ENCODE measurements at places on chromosomes 6 and 20.

DNA sequence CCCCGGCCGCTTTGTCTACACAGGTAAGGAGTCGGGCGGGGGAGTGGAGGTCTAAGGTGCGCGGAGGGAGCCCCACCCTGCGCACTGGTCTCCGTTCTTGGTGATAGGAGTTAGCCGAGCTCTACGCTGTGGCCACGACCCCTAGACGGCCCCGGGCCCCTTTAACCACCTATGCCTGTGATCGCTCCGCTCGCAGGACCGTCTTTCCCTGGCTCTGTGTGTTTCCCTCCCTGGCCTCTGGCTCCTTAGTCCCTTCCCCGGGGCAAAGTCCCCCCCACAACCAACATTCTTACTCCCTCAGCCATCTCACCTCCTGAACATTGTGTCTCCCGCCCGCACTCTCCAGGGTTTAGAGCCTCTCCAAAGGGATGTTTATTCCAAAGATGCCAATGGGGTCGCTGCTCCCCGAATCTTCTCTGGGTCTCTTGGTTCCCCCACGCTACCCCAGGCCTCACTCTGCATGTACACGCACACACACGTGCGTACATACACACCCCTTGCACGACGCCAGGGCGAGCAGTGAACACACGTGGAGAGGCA, 50.4 kb downstream of the CPXM1 start:
- no peak for DNase-seq

DNA sequence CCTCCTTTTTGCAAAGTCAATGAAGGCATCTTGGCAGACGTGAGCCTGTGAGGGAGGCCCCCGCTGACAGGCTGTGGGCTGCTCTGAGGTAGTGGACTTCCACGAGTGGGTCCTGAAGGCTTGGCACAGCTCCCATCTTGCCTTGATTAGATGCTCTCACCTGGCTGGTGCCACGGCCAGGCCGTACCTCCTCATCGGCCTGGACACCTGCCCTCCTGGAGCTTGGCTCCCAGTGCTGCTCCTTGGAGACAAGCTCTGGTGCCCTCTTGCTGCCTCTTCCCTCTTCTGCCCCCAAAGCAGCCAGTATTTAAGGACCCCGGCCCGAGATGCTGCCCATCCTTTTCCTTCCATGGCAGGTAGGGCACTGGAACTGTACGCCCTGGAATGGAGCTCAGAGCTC, 93.5 kb downstream of the ERMARD start:
- no peak for DNase-seq

DNA sequence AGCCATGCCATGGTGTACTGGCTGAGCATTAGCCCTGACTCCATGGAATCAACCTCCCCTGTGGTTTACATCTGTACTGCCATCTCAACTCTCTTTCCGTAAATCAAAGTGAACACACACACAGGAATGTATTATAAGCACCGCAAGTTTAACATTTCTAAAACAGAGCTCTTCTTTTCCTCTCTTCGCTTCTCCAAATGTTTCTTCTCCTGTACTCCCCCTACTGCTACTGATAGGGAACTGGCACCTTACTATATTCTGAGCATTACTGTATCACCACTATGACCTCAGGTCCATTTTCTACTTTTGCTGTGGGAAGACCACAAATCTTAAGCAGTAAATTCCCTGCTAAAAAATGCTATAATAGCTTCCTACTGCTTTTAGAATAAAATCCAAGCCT, 101.2 kb downstream of the NUS1 start:
- no peak for DNase-seq

DNA sequence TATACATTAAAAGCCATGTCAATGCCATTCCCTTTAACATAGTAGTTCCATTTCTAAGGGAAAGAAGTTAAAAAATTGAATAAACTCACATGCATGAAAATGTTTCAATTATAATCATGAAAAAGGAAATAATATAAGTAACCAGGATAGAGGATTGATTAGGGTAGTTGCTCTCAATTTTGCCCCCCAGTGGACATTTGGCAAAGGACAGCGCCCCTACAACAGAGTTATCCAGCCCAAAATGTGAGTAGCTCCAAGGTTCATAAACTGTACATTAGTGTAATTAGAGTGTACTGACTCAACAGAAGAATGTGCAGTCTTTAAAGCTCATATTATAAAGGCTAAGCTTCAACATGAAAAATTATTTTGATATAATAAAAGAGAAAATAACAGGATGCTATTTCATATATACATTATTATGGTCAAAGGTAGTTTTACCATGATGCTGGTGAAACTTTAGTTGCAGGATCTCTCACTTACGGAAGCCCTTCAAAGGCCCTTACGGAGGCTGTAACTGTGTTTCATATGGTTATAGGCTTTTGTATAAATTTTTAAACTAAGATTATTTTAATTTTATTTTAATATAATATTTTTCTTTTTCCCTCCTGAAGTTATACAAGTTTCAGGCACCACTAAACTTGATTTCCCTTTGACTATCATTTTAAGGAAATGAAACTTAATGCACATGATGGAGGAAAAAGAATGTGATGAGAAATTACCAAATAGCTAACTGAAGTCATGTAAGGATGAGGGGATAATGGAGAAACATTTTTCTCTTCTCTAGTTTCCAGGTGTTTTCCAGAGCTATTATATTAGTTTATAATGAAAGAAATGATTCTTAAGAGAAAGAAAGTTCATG, 403.6 kb downstream of the PLCB1 start:
- peak; percentile 3 for DNase-seq

GRCh38 chr6:66429210-66429609, 722.2 kb upstream of the EYS start:
- DNase-seq: no peak

- DNase-seq: no peak
Observed at GRCh38 chr6:128139519-128139918, 238.7 kb upstream of the THEMIS start.

GRCh38 chr6:85405175-85405852, 44.6 kb upstream of the NT5E start:
- no peak for DNase-seq

DNA sequence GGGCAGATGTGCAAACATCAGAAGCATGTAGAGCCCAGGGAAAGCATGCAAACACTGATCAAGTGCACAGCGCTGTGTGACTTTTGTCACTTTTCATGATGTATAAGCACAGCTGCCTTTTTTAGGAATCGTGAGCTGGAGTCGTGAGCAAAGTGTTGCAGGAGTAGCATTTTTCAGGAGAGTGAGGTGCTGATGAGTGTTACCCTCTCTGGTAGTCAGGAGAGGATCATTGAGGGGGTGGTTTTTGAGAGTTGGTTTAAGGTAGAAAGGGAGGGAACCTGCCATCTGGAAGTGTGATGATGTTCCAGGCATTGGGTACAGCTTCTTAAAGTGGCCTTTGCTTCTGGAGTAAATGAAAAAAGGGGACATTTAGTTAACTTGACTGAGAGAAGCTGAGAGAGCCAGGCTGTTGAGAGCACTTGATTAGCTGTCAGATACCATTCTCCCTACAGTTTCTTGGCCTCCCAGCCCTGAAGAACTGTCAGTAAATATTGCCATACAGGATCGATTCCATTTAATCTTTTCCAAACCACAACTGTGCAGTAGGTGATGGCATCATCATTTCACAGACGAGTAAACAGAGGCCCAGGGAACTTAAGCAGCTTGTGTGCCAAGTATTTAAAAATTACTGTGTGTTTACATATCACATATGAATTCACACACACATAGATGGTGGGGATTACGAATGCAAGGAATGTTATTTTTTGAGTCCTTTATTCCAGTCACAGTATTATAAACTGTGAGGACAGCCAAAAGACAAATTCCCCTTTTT, 28.9 kb downstream of the TPD52L1 start:
- DNase-seq: no peak

DNA sequence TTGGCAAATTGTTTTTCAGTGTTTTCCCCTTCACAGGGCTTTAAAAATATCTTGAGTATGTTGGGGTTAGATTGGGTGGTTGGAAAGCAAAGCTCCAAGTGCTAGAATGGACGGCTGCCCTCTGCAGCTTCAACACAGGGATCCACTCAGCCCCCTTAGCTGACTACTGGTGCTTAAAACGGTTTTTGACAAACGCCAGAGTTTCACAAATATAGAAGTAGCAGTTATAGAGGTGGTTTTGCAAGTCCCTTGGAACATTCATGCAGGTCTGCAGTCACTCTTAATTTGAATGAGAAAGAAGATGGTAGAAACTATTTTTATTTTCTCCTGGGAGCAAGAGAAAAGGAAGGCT, 175.9 kb downstream of the ARID1B start:
- DNase-seq: no peak

- DNase-seq: no peak
Observed at GRCh38 chr20:39603219-39603618, 641.1 kb downstream of the DHX35 start.

GRCh38 chr20:1209447-1210387, 6.5 kb downstream of the C20orf202 start:
- no peak for DNase-seq

DNA sequence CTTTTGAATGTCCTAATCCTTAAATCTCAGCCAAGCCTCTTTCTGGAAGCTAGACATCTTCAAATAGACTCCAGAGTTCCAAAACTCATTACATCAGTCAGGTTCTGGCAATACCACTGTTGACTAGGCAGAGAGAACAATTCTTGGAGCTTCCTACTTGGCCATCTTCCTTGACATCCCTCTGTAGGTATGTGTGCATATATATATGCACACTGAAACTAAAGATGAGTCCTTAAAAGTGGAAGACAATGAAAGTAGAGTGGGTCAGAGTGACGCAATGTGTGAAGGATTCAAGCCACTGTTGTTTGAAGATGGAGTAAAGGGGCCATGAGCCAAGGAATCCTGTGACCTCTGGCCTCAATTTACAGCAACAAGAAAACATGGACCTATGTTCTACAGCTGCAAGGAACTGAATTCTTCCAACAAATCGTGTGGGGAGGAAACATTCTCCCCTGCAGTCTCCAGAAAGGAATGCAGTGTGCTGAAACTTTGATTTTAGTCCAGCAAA, 18.7 kb upstream of the DUSP22 start:
- DNase-seq: no peak

- DNase-seq: no peak
Observed at GRCh38 chr6:168305096-168305749, 14.4 kb downstream of the DACT2 start.

DNA sequence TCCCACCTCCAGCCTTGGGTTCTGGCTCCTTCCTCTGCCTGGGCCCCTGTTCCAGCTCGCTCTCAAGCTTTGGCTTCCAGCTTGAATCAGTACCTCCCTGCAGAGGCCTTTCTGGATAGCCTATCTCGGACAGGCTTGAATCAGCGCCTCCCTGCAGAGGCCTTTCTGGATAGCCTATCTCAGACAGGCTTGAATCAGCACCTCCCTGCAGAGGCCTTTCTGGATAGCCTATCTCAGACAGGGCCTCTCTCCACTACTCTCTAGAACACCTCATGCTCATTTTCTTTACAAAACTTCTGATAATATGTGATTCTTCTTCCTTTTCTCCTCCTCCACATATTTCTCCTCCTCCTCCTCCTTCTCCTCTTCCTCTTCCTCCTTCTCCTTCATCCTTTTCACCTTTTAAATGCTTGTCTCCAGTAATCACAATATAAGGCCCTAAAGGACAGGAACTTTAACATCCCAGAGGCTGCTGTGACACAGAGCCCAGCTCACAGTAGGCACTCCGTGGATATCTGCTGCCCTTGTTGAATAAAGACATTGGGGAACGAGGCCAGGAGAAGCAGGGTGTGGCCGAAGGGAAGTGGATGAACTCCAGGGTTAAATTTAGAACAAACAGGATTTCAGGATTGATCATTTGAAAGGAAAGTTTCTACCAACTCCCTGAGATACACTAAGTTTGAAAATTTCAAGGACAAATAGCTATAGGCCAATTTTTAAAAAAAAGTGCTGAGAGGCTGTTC, 9.3 kb upstream of the RPS6KA2 start:
- no peak for DNase-seq

DNA sequence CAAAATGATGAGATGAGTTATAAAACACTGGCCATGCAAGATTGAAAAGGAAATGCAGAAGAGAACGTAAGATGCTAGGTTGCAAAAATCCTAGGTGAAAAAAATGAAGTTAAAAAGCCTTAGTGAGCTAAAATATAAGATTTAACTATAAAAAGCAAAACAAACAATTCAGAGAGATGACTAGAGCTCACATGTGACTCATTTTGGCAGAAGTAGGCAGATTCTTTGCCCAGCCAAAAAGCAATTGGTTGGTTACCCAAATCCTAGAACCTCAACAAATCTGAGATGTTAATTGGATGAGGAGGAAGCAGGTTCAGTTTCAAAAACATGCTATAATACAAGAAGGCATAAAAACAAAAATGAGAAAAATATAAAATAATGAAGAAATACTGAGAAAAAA, 249.1 kb downstream of the OGFRL1 start:
- no peak for DNase-seq

GRCh38 chr20:61636531-61637116, 384.6 kb downstream of the CDH4 start:
- DNase-seq: no peak

GRCh38 chr6:16747232-16748024, 13.8 kb downstream of the ATXN1 start:
- DNase-seq: no peak

GRCh38 chr6:128731249-128732165, 151.4 kb upstream of the LAMA2 start:
- peak; percentile 43 for DNase-seq

- no peak for DNase-seq
Observed at GRCh38 chr6:17817763-17818162, 111.0 kb upstream of the NUP153 start.

GRCh38 chr6:10425176-10425974, 10.5 kb upstream of the TFAP2A start:
- DNase-seq: no peak

DNA sequence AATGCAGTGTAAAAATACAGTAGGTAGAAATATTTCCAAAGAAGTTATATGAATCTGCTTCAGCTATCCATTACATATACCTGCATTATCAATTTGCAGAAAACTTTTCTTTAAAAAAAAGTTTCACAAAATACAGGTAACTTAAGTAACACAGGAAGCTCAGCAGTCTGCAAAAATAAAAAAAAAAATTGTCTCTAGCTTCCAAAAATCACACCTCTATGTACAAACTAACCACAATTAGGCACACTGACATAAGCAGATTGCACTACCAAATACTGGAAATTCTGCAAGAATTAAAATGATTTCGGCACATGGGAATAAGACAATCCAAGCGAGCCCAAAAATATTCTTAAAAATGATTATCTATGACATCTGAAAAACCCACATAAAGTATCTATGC, 41.2 kb downstream of the ME1 start:
- DNase-seq: no peak

DNA sequence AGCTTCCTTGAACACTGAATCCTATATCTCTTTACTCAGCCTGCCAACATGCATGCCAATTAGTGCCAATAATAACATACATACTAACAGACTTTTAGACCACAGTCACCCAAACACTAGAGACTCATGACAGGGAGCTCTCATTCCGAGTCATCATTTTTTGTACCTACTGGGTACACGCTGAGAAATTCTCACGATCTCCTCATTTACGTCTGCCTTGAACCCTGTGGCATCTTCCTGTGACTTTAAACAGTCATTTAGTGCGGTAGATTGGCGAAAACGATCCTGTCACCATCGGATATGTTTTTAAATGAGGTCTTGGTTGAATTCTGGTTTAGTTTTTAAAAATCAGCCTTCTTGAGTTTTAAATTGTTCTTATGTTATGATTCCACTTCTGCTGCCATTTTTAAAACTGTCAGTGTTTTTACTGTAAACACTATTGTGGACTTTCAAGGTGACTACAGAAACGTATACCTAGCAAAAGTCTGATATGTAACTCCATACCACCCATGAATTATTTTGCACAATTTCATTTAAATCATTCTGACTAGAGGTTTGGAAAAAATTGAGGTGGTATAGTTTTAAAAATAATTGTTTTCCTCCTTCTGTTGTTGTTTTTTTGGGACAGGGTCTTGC, 275.4 kb downstream of the TSHZ2 start:
- DNase-seq: peak; percentile 58

- no peak for DNase-seq
Observed at GRCh38 chr20:16537025-16537665, 36.1 kb downstream of the KIF16B start.

- no peak for DNase-seq
Observed at GRCh38 chr20:2449386-2449785, 21.2 kb downstream of the SNRPB start.

All from activated CD4-positive, alpha-beta T cell treated with anti-CD3 and anti-CD28 coated beads, Interleukin-2, Interleukin-6, amounts not matched to agents 100 ng/mL and 50 ng/mL, durations not matched to agents 16 hours and 8 hours (primary cell).